CD4-positive, alpha-beta memory T cell (primary cell): ENCODE measurements at places on chromosomes 7 and 10.

DNA sequence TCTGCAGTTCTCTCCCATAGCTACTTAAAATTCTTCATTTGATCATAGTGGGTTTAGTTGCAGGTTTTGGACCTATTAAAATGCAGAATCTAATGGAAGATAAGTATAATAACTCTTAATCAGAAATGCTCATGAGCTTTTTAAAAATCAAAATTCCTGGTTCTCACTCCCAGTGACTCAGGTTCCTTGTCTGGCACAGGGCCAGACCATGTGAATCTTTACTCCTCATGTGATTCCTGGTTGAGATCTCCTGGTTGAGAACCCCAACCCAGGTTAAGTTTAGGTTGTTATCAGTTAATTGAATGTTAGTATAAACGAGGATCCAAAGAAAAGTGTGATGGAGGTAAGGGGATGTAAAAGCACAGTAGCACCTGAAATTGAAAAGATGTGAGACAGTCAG lies 17.5 kb upstream of the TRUB1 start:
- no peak for DNase-seq

DNA sequence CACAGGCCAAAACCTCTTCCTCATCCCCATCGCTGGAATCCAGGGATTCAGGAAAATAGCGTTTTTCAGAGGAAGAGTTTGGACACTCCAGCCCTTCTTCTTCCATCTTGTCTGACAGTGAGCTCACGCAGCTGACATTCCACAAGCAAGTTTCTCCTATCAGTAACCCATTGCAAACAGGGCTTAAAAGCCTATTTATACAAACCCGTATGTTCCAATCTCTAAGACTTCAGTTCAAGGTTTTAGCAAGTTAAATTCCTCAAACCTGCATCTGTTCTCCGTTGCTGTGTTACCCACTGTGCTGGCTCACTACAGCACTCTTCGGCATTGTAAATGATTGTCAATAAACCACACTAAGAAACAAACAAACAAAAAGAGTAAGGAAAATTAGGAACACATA lies 373 bp downstream of the DHX32 start:
- no peak for DNase-seq

DNA sequence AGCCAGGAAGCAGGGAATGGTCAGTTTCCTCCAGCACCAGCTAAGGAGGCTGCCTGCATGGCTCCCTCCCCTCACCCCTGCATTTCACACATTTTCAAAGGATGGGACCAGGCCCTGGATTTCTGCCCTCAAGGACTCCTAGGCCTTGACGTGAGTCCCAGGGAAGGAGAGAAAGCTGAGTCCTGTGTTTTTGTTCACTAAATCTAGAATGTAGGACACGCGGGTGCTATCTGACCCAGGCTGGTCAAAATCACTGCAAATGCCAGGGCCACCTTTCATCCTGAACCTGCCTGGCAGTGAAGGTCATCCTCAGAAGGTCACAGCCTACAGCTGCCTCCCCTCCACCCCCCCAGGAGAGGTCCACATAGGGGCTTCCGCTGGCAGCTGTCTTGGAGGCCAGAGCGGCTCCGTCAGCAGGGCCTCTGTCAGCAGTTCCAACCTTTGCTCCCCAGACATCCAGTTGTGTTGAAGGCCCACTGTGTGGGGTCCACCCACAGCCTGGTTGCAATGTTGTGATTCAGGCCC lies 18.0 kb downstream of the RHBDD2 start:
- no peak for DNase-seq

GRCh38 chr10:37741831-37742230 lies 115.6 kb downstream of the ZNF248 start:
- no peak for DNase-seq

- DNase-seq, result no peak
Observed at GRCh38 chr7:38629651-38630510, 1.3 kb downstream of the AMPH start.

DNA sequence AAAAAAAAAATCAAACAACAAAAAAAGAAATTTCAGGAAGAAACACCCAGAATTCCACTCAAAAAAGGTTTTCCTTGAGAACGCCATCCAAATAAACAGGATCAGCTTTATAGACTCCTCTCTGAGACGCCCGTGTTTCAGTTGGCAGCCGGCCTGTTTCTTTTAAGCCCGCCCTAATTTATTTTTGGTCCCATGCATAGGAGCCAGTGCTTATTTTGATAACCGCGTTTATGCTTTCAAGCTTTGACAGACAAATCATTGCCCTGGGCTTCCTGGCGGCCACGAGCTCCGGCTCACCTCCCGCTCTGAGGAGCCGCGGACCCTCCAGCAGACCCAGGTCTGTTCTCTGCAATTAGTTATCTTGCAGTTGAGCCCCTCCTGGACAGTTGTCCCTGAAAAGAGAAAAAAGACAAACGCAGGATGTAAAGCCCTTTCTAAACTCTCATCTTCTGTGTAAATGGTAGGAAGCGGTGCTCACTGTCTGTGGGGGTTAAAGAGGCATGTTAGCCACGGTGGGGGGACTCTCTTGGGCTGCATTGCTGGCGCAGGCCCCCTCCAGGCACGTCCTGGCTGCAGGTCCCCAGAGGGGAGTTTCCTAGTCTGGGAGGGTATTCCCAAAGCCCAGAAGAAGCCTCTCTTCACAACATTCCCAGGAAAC lies 22.2 kb upstream of the UNCX start:
- DNase-seq, result no peak

DNA sequence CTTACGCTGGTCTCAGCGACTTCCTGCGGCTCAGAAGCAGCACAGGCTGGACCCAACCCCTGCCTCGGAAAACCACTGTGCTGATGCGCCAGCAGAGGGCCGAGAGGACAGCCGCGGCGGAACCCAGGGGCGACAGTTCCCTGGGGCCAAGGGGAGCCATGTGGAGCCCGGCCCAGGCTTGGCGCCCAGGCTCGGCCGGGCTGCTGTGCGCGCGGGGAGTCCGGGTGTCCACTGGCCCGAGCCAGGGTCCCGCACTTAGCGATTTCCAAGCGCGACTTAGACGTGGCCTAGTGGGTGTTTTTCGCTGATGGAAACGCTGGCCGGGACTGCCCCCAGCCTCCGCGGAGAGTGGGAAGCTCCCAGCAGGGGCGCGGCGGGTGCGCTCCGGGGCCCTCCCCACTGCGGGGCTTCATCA lies 18.6 kb upstream of the ZNF32 start:
- no peak for DNase-seq

DNA sequence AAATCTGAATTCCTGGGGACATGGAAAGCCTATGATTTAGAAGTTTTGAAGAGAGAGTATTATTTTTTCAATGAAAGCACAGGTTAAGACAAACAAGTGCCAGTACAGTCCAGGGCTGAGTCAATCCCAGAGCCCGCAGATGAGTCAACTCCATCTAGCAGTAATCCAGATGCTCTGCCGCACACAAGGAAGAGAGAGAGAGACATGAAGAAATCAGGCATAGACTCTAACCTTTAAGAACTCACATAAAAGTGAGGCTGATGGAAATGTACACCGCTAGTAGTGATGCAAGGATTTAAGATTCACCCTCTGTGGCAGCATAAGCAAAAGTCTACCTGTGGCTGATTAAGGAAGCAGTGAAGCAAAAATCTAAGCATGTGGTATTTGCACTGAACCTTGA lies 651.5 kb downstream of the TNS3 start:
- no peak for DNase-seq

GRCh38 chr7:47443049-47443448 lies 138.9 kb downstream of the TNS3 start:
- no peak for DNase-seq

DNA sequence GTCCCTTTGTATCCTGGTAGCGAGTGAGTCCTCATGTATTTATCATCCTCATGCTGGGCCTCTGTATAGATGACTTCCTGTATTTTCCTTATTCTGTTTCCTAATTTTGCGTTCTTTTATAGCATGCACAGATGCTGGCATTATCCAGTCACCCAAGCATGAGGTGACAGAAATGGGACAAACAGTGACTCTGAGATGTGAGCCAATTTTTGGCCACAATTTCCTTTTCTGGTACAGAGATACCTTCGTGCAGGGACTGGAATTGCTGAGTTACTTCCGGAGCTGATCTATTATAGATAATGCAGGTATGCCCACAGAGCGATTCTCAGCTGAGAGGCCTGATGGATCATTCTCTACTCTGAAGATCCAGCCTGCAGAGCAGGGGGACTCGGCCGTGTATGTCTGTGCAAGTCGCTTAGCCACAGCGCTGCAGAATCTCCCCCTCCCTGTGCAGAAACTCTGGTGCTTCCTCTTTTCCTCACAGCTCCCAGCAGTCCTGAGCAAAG lies 183.1 kb upstream of the PRSS58 start:
- DNase-seq, result no peak

DNA sequence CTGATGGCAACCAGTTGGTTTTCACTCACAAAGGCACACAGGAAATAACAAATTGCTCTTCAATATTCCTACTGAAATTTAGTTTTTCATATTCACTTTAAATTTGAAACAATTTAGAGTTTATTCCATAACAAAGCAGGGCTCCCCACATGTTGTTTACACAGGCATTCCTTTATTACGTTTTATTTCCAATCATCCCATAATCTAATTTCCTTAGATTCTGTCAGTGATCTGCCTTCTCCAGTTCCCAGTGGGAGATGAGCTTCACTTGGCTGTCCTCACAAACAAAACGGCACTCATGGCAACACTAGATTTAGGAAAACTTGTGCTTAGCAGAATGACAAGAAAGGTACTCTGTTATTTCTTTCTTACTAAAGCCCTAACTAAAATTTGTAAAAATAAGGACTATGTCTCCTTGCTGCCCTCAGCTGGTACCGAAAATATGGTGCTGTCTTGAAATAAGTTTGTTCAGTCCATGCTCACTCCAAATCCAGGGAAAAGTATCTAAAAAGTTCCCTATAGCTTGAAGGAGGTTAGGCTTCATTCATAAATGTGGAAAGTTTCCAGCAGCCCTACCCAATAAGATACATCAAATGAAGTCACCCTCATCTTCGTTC lies 23.0 kb downstream of the PHYH start:
- DNase-seq, result no peak

GRCh38 chr7:17878627-17879026 lies 61.7 kb downstream of the SNX13 start:
- DNase-seq, result no peak

DNA sequence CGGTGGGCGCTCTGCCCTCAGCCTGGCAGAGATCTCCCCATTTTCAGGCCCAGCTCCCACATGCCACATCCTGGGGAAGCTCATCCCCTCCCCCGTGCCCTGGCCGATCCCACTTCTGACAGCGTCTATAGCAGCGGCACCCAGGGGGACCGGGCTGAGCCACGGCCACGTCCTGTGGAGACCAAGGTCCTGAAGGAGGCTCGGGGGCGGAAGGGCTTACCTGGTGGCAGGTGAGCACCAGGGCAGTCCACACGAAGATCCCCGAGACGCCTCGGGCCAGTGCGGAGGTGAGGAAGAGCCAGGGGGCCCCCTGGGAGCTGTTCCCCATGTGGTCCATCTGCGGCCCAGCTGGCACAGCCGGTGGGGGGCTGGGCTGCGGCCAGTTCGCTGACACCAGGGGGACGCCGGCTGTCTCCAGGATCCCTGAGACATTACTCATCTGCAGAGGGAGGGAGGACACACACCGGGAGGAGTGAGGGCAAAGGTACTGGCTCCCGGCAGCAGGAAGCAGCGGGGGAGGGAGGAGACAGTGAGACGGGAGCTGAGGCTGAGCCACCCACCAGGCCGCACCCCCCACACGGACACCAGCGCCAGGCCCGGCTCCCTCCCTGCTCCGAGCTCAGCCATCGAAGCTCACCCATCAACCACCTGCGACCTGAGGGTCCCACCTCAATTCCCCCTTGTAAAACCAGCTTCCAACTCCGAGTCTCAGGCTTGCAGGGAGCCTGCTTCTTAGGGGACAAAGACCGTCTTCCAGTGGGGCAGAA lies 776 bp downstream of the TMEM184A start:
- no peak for DNase-seq

- DNase-seq, result no peak
Observed at GRCh38 chr7:31858055-31858454, 171.0 kb downstream of the PPP1R17 start.

- no peak for DNase-seq
Observed at GRCh38 chr7:70654979-70655378, 477.0 kb upstream of the GALNT17 start.

- no peak for DNase-seq
Observed at GRCh38 chr7:103799298-103799697, 190.2 kb downstream of the RELN start.

DNA sequence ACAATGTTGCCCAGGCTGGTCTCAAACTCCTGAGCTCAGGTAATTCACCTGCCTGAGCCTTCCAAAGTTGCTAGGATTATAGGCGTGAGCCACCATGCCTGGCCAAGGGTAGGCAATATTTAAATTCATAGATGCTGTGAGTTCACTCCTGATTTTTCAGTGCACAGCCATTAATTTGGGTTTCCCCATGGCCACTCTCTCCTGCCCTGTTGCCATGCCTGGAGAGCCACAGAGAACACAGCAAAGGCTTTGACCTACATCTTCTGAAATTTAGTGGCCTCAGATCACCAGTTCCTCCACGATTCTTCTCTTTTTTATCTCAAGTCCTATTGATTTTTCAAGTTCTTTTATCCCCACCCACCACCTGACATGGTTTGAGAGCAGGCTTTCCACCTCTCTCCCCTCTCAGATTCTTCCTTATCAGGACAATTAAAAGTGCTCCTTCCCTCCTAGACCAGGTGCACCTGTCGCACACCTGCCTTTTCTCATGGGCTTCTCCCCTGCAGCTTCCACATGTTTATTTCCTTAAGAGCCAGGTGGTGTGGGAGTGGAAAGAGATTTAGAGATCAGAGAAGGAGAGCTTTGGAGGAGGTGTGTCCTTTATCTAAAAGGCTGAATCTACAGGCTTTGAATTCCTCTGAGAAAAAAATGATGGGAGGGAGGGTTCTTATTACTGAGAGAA lies 123.8 kb downstream of the ADRA2A start:
- no peak for DNase-seq

GRCh38 chr7:106641416-106641815 lies 19.5 kb downstream of the CCDC71L start:
- DNase-seq, result no peak

- DNase-seq, result no peak
Observed at GRCh38 chr7:151838072-151838471, 38.8 kb downstream of the PRKAG2 start.

GRCh38 chr10:3790858-3791257 lies 5.8 kb upstream of the KLF6 start:
- no peak for DNase-seq

- no peak for DNase-seq
Observed at GRCh38 chr10:130215151-130215930, 79.2 kb downstream of the GLRX3 start.
